ENCODE measurements at places on chromosomes 6 and 20. TPM values are rescaled to one million over a fixed set of nuclear protein-coding genes. Genes with fewer than 3 reads are reported as not detected.

GRCh38 chr20:62381202-62381797, 5.6 kb upstream of the RPS21 start:
- H3K4me1 ChIP-seq = peaks cover 15% of the 10 kb centered on the region
- H3K27ac ChIP-seq = no peak overlapping the region
- no peaks in the 10 kb centered on the region for H3K27me3 ChIP-seq
- peaks cover 12% of the 10 kb centered on the region for H3K36me3 ChIP-seq
- DNase-seq = no peak

GRCh38 chr20:11917663-11918062, at the start of gene BTBD3:
BTBD3 (plus strand) TSS chr20:11917893; CDS start chr20:11918276, 383 bp downstream.
- peaks cover 39% of the 10 kb centered on the region for H3K4me1 ChIP-seq
- H3K27ac ChIP-seq = peak within 1 kb of the TSS; percentile 44
- peak within 1 kb of the TSS; percentile 86 for H3K4me3 ChIP-seq
- H3K27me3 ChIP-seq = no peaks in the 10 kb centered on the region
- peak; percentile 60 for DNase-seq

DNA sequence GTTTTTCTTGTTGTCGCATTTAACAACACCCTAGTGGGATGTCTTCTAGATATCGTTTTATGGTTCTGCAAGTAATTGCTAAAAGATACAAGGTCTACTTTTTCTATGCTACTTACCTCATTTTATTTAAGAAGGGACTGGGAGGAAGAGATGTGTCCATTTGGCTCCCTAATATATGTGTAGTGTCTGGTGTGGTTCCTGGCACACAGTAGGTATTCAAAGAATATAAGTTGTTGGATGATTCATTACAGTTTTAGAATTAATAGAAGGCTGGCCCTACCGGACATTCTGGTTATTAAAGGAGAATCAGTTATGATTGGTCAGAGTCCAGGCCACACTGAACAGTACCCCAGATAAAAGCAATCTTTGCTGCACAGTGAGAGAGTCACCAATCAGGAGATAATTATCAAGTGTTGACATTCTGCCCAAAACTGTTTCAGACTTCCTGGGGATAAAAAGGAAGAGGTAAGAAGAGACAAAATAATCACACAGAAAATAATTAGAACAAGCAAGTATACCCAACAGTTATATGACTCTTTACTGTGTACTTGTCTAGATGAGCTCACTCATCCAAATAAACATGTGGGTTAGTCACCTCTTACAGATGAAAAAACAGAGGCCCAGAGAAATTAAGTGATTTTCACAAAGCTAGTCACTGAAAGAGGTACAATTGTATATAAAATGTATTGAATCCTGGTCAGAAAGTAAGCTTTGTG, 7.0 kb downstream of the TMEM244 start:
- peak overlapping the region; percentile 59 for H3K27ac ChIP-seq
- DNase-seq = peak; percentile 71

GRCh38 chr6:64290867-64291266, 655.3 kb downstream of the PHF3 start:
- H3K27ac ChIP-seq = no peak overlapping the region
- H3K4me3 ChIP-seq = no peak overlapping the region
- no peaks in the 10 kb centered on the region for H3K36me3 ChIP-seq
- H3K27me3 ChIP-seq = no peaks in the 10 kb centered on the region

DNA sequence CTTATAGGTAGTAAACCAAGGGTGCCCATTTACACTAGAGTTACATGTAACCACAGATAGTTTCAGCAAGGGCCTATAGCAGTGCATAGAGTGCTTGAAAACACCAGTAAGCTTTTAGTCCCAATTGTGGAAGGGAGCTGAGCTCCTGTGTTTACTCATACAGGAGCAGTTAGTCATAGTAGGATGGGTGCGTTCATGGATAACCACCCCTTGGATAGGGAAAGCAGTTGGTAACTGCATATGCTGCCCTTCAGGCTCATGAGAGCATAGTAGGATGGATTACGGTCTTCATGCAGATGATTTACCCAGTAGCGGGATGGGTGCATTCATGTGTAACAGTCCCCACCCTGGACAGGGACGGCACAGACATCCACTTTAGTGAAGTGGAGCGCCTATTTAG, 45.1 kb downstream of the OR2B6 start:
- H3K36me3 ChIP-seq = no peaks in the 10 kb centered on the region
- H3K4me1 ChIP-seq = no peaks in the 10 kb centered on the region
- H3K27ac ChIP-seq = no peak overlapping the region

GRCh38 chr6:150491811-150492172, 107.9 kb upstream of the PLEKHG1 start:
- no peak overlapping the region for H3K27ac ChIP-seq
- H3K4me1 ChIP-seq = no peaks in the 10 kb centered on the region
- H3K36me3 ChIP-seq = no peaks in the 10 kb centered on the region
- H3K4me3 ChIP-seq = no peak overlapping the region
- H3K27me3 ChIP-seq = peaks cover 6% of the 10 kb centered on the region
- DNase-seq = no peak

GRCh38 chr6:157814883-157815282, 8.2 kb upstream of the SNX9 start:
- H3K4me1 ChIP-seq = peaks cover 40% of the 10 kb centered on the region
- no peaks in the 10 kb centered on the region for H3K27me3 ChIP-seq
- peaks cover 6% of the 10 kb centered on the region for H3K36me3 ChIP-seq
- no peak for DNase-seq
- no peak overlapping the region for H3K4me3 ChIP-seq

DNA sequence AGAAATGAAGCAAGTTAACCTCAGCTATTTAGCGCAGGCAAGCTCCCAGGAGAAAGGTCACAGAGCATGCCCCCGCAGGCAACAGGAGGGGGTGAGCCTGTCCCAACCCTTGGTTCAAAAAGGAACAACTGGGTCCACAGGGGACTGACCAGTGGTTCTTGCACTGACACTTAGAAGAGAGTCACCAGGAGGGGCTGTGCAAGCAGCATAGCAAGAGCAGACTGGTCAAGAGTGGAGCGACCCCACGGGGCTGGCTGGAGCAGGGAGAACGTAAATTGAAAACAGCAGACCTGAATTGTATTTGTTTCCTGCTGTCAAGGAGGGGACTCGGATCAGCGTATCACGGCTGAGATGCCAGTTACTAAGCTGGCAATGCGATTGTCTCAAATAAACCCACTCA, 32.8 kb downstream of the GABRR1 start:
- DNase-seq = no peak
- H3K27ac ChIP-seq = no peak overlapping the region
- H3K36me3 ChIP-seq = no peaks in the 10 kb centered on the region
- no peak overlapping the region for H3K4me3 ChIP-seq

DNA sequence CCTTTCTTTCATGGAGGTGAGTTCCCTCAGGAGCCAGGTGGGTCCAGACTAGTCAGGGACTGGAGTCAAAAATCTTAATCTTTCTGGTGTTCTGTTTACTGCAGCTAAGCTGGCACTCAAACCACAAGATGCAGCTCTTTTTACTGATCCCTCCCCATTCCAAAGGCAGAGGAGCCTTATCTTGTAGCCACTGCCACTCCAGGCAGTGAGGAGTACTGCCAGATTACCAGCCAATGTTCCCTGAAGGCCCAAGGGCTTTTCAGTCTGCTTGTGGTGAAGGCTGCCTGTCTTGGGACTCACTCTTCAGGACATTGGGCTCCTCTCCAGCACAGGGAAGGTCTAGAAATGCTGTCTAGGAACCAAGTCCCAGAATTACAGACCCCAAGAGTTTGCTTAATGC, 490.4 kb upstream of the ADGRB3 start:
- no peaks in the 10 kb centered on the region for H3K36me3 ChIP-seq
- H3K27ac ChIP-seq = no peak overlapping the region
- H3K4me1 ChIP-seq = no peaks in the 10 kb centered on the region
- no peaks in the 10 kb centered on the region for H3K27me3 ChIP-seq
- no peak for DNase-seq
- no peak overlapping the region for H3K4me3 ChIP-seq

- peak; percentile 59 for DNase-seq
- peaks cover 20% of the 10 kb centered on the region for H3K4me1 ChIP-seq
- H3K27ac ChIP-seq = peak overlapping the region; percentile 16
- peaks cover 6% of the 10 kb centered on the region for H3K27me3 ChIP-seq
- no peaks in the 10 kb centered on the region for H3K36me3 ChIP-seq
Measured at GRCh38 chr20:20211274-20211987, 156.5 kb upstream of the INSM1 start.

- no peak overlapping the region for H3K27ac ChIP-seq
- no peaks in the 10 kb centered on the region for H3K36me3 ChIP-seq
- no peak overlapping the region for H3K4me3 ChIP-seq
- peaks cover 24% of the 10 kb centered on the region for H3K27me3 ChIP-seq
Measured at GRCh38 chr20:19738951-19739350, 19.1 kb upstream of the RIN2 start.

Gene SLA2
- not detected for total RNA-seq

Gene WFDC10B
- not detected for total RNA-seq

Gene HRH3
- not detected for total RNA-seq

Gene HTR1B
- total RNA-seq = 0.87 TPM
